Panc1 (cell line): ENCODE measurements at places on chromosomes 11 and 22.
A peak's percentile ranks its signal among the peaks of the same experiment; 100 is the strongest.

DNA sequence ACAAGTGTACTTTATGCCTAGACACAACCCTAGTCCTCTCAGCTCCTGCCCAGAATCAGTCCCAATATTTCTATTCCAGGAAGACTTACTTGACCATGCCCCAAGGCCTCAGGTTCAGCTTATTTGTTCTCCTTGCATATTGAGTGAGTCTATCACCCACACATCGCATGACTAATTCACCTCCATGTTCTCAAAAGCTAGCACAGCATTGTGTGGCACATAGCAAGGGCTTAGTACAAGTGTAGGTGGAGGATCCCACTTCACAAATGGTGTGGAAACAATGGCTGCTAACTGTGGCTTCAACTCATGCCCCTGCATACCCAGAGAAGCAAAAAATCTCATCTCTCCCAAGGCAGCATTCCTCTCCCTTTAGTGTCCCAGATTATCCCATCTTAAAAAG lies 602.6 kb upstream of the API5 start:
- no peak for DNase-seq
- no peak overlapping the region for H3K4me3 ChIP-seq
- no peak overlapping the region for H3K27ac ChIP-seq
- no peaks in the 10 kb centered on the region for H3K27me3 ChIP-seq
- no peaks in the 10 kb centered on the region for H3K36me3 ChIP-seq

GRCh38 chr11:129950101-129951091 lies 52.2 kb downstream of the PRDM10 start:
- H3K4me1 ChIP-seq: no peaks in the 10 kb centered on the region
- no peaks in the 10 kb centered on the region for H3K27me3 ChIP-seq
- H3K27ac ChIP-seq: no peak overlapping the region

GRCh38 chr22:48794906-48795305 lies 1032.8 kb downstream of the BRD1 start:
- no peak for DNase-seq
- H3K36me3 ChIP-seq: no peaks in the 10 kb centered on the region
- no peaks in the 10 kb centered on the region for H3K27me3 ChIP-seq
- no peak overlapping the region for H3K4me3 ChIP-seq
- no peak overlapping the region for H3K27ac ChIP-seq

DNA sequence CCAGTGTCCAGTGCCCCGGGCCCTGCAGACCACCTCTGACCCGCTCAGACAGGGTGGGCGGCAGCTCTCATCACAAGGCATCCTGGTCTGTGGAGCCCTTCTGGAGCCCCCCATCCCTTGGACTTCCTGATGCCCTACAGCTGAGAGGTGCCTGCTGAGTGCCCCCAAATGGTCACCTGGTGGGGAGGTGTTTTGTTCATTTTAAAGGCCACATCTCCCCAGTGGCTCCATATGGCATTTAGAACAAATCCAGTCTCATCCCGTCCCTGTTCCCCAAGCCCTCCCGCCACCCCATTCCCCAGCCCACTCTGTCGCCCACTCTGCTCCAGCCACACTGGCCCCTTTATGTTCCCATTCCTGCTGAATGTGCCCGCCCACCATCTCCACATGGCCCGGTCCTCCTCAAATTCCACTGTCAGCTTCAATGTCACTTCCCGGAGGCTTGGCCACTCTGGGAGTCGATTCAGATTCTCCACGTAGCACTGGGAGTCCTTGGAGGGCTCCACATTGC lies 32.8 kb downstream of the OSBPL5 start:
- H3K27ac ChIP-seq: no peak overlapping the region
- H3K27me3 ChIP-seq: no peaks in the 10 kb centered on the region
- H3K4me1 ChIP-seq: no peaks in the 10 kb centered on the region
- no peaks in the 10 kb centered on the region for H3K36me3 ChIP-seq
- no peak for DNase-seq
- no peak overlapping the region for H3K4me3 ChIP-seq

- H3K27me3 ChIP-seq: no peaks in the 10 kb centered on the region
- H3K27ac ChIP-seq: no peak overlapping the region
- no peak overlapping the region for H3K4me3 ChIP-seq
- no peaks in the 10 kb centered on the region for H3K4me1 ChIP-seq
- no peaks in the 10 kb centered on the region for H3K36me3 ChIP-seq
These were observed 7.9 kb downstream of the ASCL2 start for GRCh38 chr11:2262301-2263070.

GRCh38 chr11:3163241-3163981 lies 1.7 kb downstream of the OSBPL5 start:
- peaks cover 38% of the 10 kb centered on the region for H3K4me1 ChIP-seq
- H3K27ac ChIP-seq: no peak overlapping the region

GRCh38 chr11:34438529-34439507 lies at the start of gene CAT:
Gene CAT (plus strand): TSS chr11:34438934. CDS start chr11:34439014, 80 bp downstream.
- DNase-seq: peak; percentile 85
- no peaks in the 10 kb centered on the region for H3K27me3 ChIP-seq
- peaks cover 7% of the 10 kb centered on the region for H3K4me1 ChIP-seq
- H3K27ac ChIP-seq: peak within 1 kb of the TSS; percentile 95

- H3K27ac ChIP-seq: peak overlapping the region; percentile 90
- H3K36me3 ChIP-seq: no peaks in the 10 kb centered on the region
- peaks cover 9% of the 10 kb centered on the region for H3K4me1 ChIP-seq
- H3K4me3 ChIP-seq: peak overlapping the region; percentile 71
- H3K27me3 ChIP-seq: no peaks in the 10 kb centered on the region
These were observed 839 bp downstream of the CEP164 start for GRCh38 chr11:117328375-117329010.

DNA sequence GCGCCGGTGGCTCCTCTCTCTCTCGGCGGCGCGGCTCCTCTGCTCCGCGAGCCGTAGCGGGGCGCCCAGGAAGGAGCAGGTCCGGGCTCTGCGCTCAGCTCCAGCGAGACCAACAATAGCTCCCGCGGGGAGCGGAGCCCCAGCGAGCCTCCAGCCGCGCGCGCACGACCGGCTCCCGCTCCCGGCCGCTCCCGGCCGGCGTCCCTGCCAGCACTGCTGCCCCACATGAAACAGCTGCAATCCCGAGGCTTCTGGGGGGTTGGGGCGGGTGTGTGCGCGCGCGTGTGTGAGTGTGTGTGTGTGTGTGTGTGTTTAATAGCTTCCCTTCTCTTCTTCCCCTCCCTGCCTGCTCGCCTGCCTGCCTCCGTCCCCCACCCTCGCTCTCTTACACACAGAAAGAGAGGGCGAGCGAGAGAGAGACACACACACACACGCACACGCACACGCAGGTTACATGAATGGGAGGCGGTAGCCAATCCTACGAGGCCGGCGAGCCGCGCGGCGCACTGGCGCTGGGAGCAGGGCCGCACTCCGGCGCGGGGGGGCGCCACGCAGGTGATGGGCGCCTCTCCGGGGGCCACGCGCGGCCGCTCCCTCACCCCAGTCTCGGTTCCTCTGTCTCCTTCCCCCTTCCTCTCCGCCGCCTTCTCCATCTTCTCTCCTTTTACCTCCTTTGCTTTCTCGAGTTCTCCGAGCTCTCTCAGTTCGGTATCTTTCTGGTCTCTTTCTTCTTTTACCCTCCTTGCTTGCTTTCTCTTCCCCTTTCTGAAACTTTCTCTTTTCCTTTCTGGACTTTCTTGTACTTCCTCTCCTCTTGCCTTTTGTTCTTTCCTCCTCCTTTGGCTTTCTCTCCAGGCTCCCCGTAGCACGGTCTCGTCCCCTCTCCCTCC lies at the start of gene TENM4:
Gene TENM4 (minus strand): TSS at position 460 of the 890 bp plus-strand sequence. CDS start 371,086 bp downstream, outside the sequence.
- peaks cover 65% of the 10 kb centered on the region for H3K27me3 ChIP-seq
- no peak for DNase-seq
- peaks cover 19% of the 10 kb centered on the region for H3K4me1 ChIP-seq
- H3K4me3 ChIP-seq: peak within 1 kb of the TSS; percentile 42

DNA sequence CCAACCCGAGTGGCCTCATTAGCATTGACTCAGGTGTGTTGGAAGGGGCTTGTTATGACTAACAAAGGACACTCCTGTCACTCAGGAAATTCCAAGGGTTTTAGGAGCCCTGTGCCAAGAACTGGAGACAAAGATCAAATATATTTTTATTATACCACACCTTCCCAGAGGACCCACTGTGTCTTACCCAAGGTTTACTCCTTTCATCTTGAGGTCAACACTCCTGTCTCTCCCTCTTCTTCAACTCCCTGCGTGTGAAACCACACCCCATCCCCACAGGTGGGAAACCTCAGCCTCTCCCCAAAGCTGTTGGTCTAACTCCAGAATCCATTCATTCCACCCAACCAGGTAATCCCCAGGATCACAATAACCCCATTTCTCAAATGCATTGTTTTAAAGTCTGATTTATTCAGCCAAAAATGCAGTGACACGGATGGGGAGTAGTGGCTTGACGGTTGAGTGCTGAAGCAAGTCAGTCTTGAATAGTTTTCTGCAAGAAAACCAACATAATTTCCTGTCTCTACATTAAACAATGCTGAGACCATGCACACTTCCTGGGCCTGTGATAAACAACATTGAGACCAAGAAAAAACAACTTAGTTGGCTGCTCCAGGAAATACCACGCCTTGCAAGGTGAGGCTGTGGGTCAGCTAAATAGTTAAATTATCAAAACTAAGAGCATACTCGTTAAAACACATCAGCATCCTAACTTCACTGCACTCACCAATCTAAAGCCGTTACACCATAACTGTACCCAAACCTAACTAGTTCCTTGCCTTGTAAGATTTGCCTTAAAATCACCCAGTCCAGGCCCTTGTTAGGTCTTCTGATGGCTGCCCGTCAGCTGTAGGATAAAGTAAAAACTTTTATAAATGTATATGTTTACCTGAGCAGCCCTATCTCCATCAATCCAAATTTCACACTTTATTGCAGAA lies 38.5 kb upstream of the SPON1 start:
- H3K36me3 ChIP-seq: no peaks in the 10 kb centered on the region; the same call in 1 of the 2 replicates
- H3K4me3 ChIP-seq: no peak overlapping the region
- DNase-seq: no peak
- no peaks in the 10 kb centered on the region for H3K4me1 ChIP-seq
- H3K27ac ChIP-seq: no peak overlapping the region
- H3K27me3 ChIP-seq: peaks cover 6% of the 10 kb centered on the region; the same call in 1 of the 2 replicates

DNA sequence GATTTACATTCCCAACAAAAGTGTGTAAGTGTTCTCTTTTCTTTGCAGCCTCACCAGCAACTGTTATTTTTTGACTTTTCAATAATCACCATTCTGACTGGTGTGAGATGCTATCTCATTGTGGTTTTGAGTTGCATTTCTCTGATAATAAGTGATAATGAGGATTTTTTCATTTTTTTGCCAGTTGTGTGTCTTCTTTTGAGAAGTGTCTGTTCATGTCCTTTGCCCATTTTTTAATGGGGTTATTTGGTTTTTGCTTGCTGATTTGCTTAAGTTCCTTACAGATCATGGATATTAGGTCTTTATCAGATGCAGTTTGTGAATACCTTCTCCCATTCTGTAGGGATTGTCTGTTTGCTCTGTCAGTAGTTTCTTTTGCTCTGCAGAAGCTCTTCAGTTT lies 107.7 kb downstream of the EHF start:
- H3K27ac ChIP-seq: no peak overlapping the region
- no peak overlapping the region for H3K4me3 ChIP-seq
- H3K27me3 ChIP-seq: no peaks in the 10 kb centered on the region
- H3K36me3 ChIP-seq: no peaks in the 10 kb centered on the region
- DNase-seq: no peak

- H3K4me1 ChIP-seq: no peaks in the 10 kb centered on the region
- H3K36me3 ChIP-seq: no peaks in the 10 kb centered on the region
- DNase-seq: no peak
- H3K27me3 ChIP-seq: no peaks in the 10 kb centered on the region; the same call in 1 of the 2 replicates
- no peak overlapping the region for H3K4me3 ChIP-seq
- H3K27ac ChIP-seq: no peak overlapping the region
These were observed 165.6 kb downstream of the TRIM29 start for GRCh38 chr11:119972281-119972680.

DNA sequence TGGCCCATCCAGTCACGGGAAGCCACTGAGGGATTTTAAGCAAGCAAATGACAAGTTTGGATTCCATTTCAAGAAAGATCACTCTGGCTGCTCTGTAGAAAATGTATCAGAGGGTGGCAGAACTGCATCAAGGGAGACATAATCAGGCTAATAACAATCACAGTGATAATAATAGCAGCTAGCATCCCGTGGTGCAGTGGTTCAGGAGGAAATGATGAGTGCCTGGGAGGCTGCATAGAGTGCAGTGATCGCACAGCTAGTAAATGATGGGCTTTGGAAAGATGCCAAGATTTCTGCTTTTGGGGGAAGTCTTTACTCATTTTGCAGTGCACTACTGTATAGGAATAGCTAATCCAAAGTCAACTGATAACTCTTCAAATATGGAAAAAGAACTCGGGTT lies 35.8 kb downstream of the TNRC6B start:
- no peak overlapping the region for H3K4me3 ChIP-seq
- DNase-seq: no peak
- H3K36me3 ChIP-seq: no peaks in the 10 kb centered on the region
- H3K4me1 ChIP-seq: no peaks in the 10 kb centered on the region
- no peaks in the 10 kb centered on the region for H3K27me3 ChIP-seq

GRCh38 chr11:126366064-126366822 lies 10.8 kb downstream of the ST3GAL4 start:
- no peak for DNase-seq
- no peaks in the 10 kb centered on the region for H3K36me3 ChIP-seq
- no peaks in the 10 kb centered on the region for H3K27me3 ChIP-seq
- H3K27ac ChIP-seq: no peak overlapping the region
- H3K4me3 ChIP-seq: no peak overlapping the region

DNA sequence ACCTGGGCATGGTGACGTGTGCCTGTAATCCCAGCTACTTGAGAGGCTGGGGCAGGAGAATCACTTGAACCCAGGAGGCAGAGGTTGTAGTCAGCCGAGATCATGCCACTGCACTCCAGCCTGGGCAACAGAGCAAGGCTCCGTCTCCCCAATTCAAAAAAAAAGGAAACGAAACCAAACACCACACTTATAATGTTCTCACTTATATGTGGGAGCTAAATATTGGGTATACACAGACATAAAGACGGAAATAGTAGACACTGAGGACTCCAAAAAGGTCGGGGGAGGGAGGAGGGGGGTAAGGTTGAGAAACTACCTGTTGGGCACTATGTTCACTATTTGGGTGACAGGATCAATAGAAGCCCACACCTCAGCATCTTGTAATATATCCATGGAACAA lies 94.3 kb downstream of the GAB2 start:
- H3K4me3 ChIP-seq: no peak overlapping the region
- no peak overlapping the region for H3K27ac ChIP-seq
- DNase-seq: no peak
- no peaks in the 10 kb centered on the region for H3K36me3 ChIP-seq

GRCh38 chr11:94194712-94195111 lies 66.1 kb downstream of the PANX1 start:
- H3K4me3 ChIP-seq: no peak overlapping the region
- no peaks in the 10 kb centered on the region for H3K4me1 ChIP-seq
- no peak for DNase-seq
- no peaks in the 10 kb centered on the region for H3K36me3 ChIP-seq

DNA sequence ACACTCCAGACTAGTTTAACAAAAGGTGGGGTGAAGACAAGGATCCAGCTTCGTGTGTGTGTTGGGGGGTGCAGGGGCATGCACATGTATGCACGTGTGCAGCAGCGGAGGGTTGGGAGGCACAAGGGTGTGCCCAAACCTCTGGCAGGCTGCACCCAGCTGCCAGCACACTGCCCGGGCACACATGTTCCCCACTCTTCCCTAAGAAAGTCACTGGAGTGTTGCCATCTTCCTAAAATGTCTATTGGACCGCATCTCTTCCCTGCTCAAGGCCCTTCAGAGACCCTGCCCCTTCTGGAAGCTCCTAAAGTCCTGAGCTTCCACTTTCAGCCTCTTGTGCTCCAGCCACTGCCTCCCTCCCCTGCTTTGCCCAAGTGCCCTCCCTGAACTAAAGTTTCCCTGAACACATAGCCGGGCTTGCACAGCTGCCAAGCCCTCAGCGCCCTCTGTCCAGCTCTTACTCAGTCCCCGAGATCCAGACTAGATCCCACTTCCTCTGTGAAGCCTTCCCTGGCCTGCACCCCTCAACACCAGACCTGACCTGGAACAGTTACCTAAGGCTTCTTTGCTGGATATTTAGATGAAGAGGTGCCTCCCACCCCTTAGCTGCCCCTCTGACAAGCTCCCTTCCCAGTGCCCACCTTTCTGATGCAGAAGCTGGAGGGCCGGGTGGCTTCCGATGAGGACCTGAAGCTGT lies 6.0 kb downstream of the CFL1 start:
- H3K27me3 ChIP-seq: no peaks in the 10 kb centered on the region
- DNase-seq: no peak
- H3K4me3 ChIP-seq: no peak overlapping the region
- H3K27ac ChIP-seq: no peak overlapping the region
